ENCODE measurements at places on chromosomes 1 and 21. TPM values are rescaled to one million over a fixed set of nuclear protein-coding genes. Genes with fewer than 3 reads are reported as not detected.

GRCh38 chr1:38690790-38691449, 168.7 kb downstream of the RRAGC start:
- no peak overlapping the region for H3K4me3 ChIP-seq
- H3K36me3 ChIP-seq = no peaks in the 10 kb centered on the region
- no peaks in the 10 kb centered on the region for H3K4me1 ChIP-seq
- peaks cover 3% of the 10 kb centered on the region for H3K27me3 ChIP-seq
- H3K27ac ChIP-seq = no peak overlapping the region

DNA sequence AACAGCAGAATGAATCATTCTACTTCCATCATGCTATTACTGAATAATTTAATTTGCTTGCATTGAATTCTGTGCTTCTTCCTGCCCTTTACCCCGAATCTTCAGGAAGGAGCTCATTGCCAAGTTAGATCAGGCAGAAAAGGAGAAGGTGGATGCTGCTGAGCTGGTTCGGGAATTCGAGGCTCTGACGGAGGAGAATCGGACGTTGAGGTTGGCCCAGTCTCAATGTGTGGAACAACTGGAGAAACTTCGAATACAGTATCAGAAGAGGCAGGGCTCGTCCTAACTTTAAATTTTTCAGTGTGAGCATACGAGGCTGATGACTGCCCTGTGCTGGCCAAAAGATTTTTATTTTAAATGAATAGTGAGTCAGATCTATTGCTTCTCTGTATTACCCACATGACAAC, 44.2 kb downstream of the MAP3K7CL start:
- H3K27me3 ChIP-seq = no peaks in the 10 kb centered on the region
- peak overlapping the region; percentile 40 for H3K27ac ChIP-seq
- no peak for DNase-seq
- no peak overlapping the region for H3K4me3 ChIP-seq
- H3K36me3 ChIP-seq = no peaks in the 10 kb centered on the region

DNA sequence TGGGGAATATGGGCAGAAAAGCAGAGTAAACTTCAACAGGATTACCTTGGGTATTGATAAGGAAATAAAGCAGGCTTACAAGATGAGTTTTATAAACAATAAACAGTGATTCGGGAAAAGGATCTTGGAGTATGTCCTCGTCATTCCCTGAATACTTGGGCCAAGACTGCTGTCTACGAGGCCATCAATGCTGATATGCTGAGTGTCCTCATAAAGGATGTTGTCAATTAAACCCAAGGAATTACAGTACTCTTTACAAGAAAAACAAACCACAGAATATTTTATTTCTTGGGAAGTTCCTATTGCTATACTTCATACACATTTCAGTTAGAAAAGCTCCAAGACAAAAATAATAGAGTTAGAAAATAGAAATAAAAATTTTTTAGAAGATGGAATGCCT, 34.9 kb downstream of the ATP1B1 start:
- peak overlapping the region; percentile 32 for H3K27ac ChIP-seq
- H3K27me3 ChIP-seq = no peaks in the 10 kb centered on the region
- no peak for DNase-seq
- H3K36me3 ChIP-seq = no peaks in the 10 kb centered on the region
- no peaks in the 10 kb centered on the region for H3K4me1 ChIP-seq

RHD gene
- total RNA-seq = 1.5 TPM

C1QB gene
- total RNA-seq = 26.1 TPM

Measured in uterus (tissue), 4 donors.